Activated CD4-positive, alpha-beta T cell treated with anti-CD3 and anti-CD28 coated beads for 24 hours (primary cell): ENCODE measurements at places on chromosomes 13 and 19.

DNA sequence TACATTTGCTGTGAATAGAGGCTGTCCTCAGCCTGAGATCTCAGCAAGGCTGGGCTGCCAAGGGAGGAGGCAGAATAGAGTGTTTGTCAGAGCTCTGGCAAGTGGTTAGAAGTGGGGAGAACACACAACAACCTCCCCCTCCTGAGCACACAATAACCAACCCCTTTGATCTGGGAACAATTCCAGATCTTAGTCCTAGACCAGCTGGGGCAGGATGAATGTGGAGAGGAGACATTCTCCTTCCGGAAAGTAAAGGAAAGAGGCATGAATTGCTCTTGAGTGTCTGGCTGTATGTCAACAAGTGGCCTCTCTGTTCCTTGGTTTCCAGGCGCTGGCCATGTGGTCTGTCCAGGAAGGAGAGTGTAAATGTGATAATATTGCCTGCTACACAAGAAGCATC lies 114.9 kb upstream of the TMTC4 start:
- no peak for DNase-seq

- no peak for DNase-seq
These were observed 571 bp downstream of the SAFB2 start for GRCh38 chr19:5621945-5622464.

GRCh38 chr19:54448040-54448773 lies 792 bp upstream of the LENG8 start:
- DNase-seq = no peak

- DNase-seq = no peak
These were observed 23.5 kb downstream of the ADGRL1 start for GRCh38 chr19:14182476-14182875.

- no peak for DNase-seq
These were observed 82.5 kb downstream of the KCTD15 start for GRCh38 chr19:33878910-33879810.

GRCh38 chr13:42035905-42036521 lies 12.4 kb upstream of the DGKH start:
- no peak for DNase-seq

- no peak for DNase-seq
These were observed 773.8 kb downstream of the GPC5 start for GRCh38 chr13:92172191-92172590.

DNA sequence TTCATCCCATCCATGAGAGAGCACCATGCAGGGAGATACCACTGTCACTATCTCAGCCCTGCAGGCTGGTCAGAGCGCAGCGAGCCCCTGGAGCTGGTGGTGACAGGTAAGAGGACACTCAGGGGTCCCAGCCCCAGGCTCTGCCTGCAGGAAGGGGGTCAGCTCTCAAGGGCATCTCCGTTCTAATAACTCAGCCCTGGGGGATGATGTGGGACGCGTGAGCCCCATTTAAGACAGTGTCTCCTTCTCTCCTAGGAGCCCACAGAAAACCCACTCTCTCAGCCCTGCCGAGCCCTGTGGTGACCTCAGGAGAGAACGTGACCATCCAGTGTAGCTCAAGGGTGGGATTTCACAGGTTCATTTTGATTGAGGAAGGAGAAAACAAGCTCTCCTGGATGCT lies 15.5 kb upstream of the KIR3DL3 start:
- DNase-seq = no peak

- no peak for DNase-seq
These were observed 9.8 kb downstream of the PNMA8A start for GRCh38 chr19:46461537-46461936.

GRCh38 chr19:28874742-28875141 lies 338.2 kb downstream of the UQCRFS1 start:
- no peak for DNase-seq

GRCh38 chr19:11017275-11018035 lies 56.6 kb downstream of the SMARCA4 start:
- DNase-seq = no peak

GRCh38 chr19:49718991-49719390 lies 28.1 kb downstream of the CPT1C start:
- no peak for DNase-seq
